ENCODE measurements at places on chromosomes 5 and 9. TPM values are rescaled to one million over a fixed set of nuclear protein-coding genes. Genes with fewer than 3 reads are reported as not detected.

Gene MLANA
- not detected for total RNA-seq

DNA sequence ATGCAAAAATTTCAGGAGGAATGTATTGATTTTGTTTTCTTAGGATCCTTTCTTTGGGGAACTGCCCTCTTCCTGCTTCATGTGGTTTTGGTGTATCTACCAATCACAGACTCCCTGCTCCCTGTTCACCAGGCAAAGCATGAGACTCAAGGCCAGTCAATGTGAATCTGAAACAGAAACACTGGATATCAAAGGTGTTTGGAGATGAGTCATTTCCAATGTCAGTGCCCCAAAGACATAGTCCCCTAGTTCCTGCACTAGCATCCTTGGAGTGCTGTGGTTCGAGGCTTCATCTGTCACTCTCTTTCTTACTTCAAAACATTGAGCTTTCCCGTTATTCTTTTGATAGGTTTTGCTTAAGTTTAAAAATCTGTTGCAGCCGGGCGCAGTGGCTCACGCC is 8.1 kb downstream of the PPP3R2 start:
- H3K27ac ChIP-seq, result no peak overlapping the region
- no peaks in the 10 kb centered on the region for H3K27me3 ChIP-seq
- no peaks in the 10 kb centered on the region for H3K4me1 ChIP-seq
- DNase-seq, result no peak
- H3K4me3 ChIP-seq, result no peak overlapping the region
- no peaks in the 10 kb centered on the region for H3K36me3 ChIP-seq

GRCh38 chr5:2797981-2798380 is 46.5 kb upstream of the IRX2 start:
- no peaks in the 10 kb centered on the region for H3K27me3 ChIP-seq
- H3K4me1 ChIP-seq, result no peaks in the 10 kb centered on the region
- H3K27ac ChIP-seq, result no peak overlapping the region
- no peaks in the 10 kb centered on the region for H3K36me3 ChIP-seq

Gene HK3
- 0.55 TPM for total RNA-seq

DNA sequence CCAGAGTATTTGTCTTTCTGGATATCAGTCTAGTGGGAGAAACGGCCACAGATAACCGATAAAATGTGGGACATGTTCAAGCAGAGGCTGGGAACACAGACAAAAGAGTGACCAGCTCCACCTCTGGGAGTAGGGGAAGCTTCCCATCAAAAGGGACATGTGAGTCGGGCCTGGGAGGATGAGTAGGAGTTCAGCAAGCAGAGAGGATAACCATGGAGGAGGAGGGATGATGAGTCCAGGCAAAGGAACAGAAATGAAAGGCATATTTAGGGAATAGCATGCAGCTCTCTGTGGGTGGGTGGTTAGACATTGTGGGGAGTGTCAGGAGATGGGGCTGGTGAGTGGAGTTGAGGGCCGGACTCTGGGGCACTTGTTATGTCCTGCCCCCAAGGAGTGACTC is 61.5 kb downstream of the ERGIC1 start:
- H3K4me3 ChIP-seq, result no peak overlapping the region
- no peak overlapping the region for H3K27ac ChIP-seq
- H3K36me3 ChIP-seq, result peaks cover 63% of the 10 kb centered on the region
- H3K4me1 ChIP-seq, result no peaks in the 10 kb centered on the region
- no peaks in the 10 kb centered on the region for H3K27me3 ChIP-seq
- no peak for DNase-seq

GRCh38 chr5:51395245-51395644 is 12.0 kb downstream of the ISL1 start:
- H3K4me3 ChIP-seq, result no peak overlapping the region
- no peaks in the 10 kb centered on the region for H3K4me1 ChIP-seq
- no peak overlapping the region for H3K27ac ChIP-seq
- no peaks in the 10 kb centered on the region for H3K36me3 ChIP-seq
- peaks cover 61% of the 10 kb centered on the region for H3K27me3 ChIP-seq

DNA sequence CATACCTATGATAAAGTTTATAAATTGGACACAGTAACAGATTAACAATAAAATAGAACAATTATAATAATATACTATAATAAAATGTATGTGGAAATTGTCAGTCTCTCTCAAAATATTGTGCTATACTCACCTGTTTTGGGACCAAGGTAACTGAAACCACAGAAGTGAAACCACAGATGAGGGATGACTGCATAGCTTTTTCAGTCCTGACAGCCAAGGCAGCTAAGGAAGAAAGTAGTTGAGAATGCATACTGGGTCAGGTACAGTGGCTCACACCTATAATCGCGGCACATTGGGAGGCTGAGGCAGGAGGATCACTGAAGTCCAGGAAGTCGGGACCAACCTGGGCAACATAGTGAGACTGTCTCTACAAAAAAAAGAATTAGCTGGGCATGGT is 8.9 kb downstream of the SRP19 start:
- peaks cover 2% of the 10 kb centered on the region for H3K4me1 ChIP-seq
- no peak overlapping the region for H3K27ac ChIP-seq
- no peak overlapping the region for H3K4me3 ChIP-seq
- H3K36me3 ChIP-seq, result peaks cover 65% of the 10 kb centered on the region
- H3K27me3 ChIP-seq, result no peaks in the 10 kb centered on the region

DNA sequence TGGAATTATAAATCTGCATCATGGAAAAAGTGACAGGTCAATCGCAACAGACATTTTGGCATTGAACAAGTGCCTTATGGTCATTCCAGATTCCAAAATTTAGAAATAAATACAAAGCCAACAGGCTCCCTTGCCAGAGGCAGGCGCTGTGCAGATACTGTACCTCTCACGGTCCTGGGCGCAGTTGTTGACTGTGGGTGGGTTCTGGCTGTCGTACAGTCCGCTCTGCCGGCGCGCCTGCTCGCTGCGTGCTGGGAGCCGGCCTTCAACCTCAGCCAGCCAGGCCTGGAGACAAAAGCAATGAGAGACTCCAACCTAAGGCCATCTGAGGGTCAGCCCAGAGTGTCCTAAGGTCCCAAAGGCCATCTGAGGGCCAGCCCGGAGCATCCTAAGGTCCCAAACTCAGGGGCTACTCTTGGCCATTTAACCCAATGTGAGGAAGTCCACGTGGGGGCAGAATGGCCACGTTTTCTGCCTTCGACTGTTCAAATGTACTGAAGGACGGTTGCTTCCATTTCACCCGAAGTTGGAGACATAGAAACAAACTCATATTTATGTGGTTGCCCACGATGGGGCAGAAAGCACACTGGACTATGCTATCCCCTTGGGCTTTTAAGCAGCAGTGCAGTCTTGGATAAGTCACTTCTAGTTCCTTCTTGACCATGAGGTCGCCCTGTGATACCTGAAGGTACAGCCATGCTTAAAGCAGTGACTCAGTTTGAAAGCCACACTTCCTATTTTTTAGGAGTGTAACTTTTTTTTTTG is 65.2 kb downstream of the USP20 start:
- H3K27me3 ChIP-seq, result no peaks in the 10 kb centered on the region
- DNase-seq, result peak; percentile 17
- H3K4me3 ChIP-seq, result peak overlapping the region; percentile 52
- H3K36me3 ChIP-seq, result peaks cover 93% of the 10 kb centered on the region
- peak overlapping the region; percentile 82 for H3K27ac ChIP-seq

Gene CTSV
- not detected for total RNA-seq

GRCh38 chr5:157519579-157520253 is 55.9 kb downstream of the ADAM19 start:
- H3K27ac ChIP-seq, result peak overlapping the region; percentile 93
- peaks cover 89% of the 10 kb centered on the region for H3K4me1 ChIP-seq
- peak overlapping the region; percentile 51 for H3K4me3 ChIP-seq
- no peaks in the 10 kb centered on the region for H3K27me3 ChIP-seq
- DNase-seq, result no peak

- DNase-seq, result no peak
- H3K27ac ChIP-seq, result no peak overlapping the region
- H3K27me3 ChIP-seq, result no peaks in the 10 kb centered on the region
- H3K4me3 ChIP-seq, result no peak overlapping the region
- H3K4me1 ChIP-seq, result peaks cover 13% of the 10 kb centered on the region
- peaks cover 90% of the 10 kb centered on the region for H3K36me3 ChIP-seq
Observed at GRCh38 chr9:5760338-5760737, 72.6 kb downstream of the ERMP1 start.

Gene MEF2C
- total RNA-seq, result 359 TPM

Gene PCDHB11
- not detected for total RNA-seq

- H3K36me3 ChIP-seq, result peaks cover 2% of the 10 kb centered on the region
- H3K4me3 ChIP-seq, result peak overlapping the region; percentile 84
- H3K4me1 ChIP-seq, result peaks cover 52% of the 10 kb centered on the region
Observed at GRCh38 chr5:176542596-176543427, 5.6 kb upstream of the RNF44 start.

Gene TRPM6
- not detected for total RNA-seq

DNA sequence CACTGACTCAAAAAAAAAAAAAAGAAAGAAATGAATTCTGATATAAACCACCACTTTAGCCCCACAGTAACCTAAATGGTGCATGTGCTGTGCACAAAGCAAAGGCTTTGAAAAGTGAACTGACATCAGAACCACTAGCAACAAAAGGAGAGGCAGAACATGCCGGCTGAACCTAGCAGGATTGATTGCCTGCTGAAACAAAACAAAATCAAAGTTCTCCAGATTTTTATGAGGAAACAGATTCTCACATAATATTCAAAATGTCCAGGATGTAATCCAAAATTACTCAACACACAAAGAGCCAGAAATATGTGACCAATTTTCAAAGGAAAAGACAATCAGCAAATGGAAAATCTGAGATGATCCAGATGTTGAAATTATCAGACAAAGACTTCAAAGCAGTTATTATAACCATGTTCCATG is 37.9 kb downstream of the UBTD2 start:
- peaks cover 19% of the 10 kb centered on the region for H3K36me3 ChIP-seq
- no peak overlapping the region for H3K27ac ChIP-seq
- H3K4me3 ChIP-seq, result no peak overlapping the region
- peaks cover 2% of the 10 kb centered on the region for H3K4me1 ChIP-seq
- H3K27me3 ChIP-seq, result no peaks in the 10 kb centered on the region

GRCh38 chr5:124604419-124604818 is 142.0 kb downstream of the ZNF608 start:
- no peaks in the 10 kb centered on the region for H3K27me3 ChIP-seq
- H3K4me3 ChIP-seq, result no peak overlapping the region
- H3K27ac ChIP-seq, result no peak overlapping the region
- H3K36me3 ChIP-seq, result no peaks in the 10 kb centered on the region
- H3K4me1 ChIP-seq, result peaks cover 28% of the 10 kb centered on the region

- H3K4me3 ChIP-seq, result no peak overlapping the region
- H3K27ac ChIP-seq, result no peak overlapping the region
- H3K36me3 ChIP-seq, result no peaks in the 10 kb centered on the region
- H3K4me1 ChIP-seq, result no peaks in the 10 kb centered on the region
- DNase-seq, result no peak
Observed at GRCh38 chr5:36344899-36345298, 43.2 kb upstream of the RANBP3L start.

GRCh38 chr9:2655411-2655901 is 33.9 kb downstream of the VLDLR start:
- DNase-seq, result no peak
- no peaks in the 10 kb centered on the region for H3K36me3 ChIP-seq
- H3K27ac ChIP-seq, result no peak overlapping the region

GRCh38 chr5:3584724-3585531 is 10.7 kb upstream of the IRX1 start:
- no peak overlapping the region for H3K4me3 ChIP-seq
- no peaks in the 10 kb centered on the region for H3K36me3 ChIP-seq
- H3K27me3 ChIP-seq, result peaks cover 19% of the 10 kb centered on the region
- DNase-seq, result no peak
- no peak overlapping the region for H3K27ac ChIP-seq
- H3K4me1 ChIP-seq, result no peaks in the 10 kb centered on the region

GRCh38 chr5:167051402-167051768 is 1240.1 kb upstream of the WWC1 start:
- DNase-seq, result no peak
- H3K36me3 ChIP-seq, result no peaks in the 10 kb centered on the region
- H3K4me1 ChIP-seq, result no peaks in the 10 kb centered on the region
- no peaks in the 10 kb centered on the region for H3K27me3 ChIP-seq

Data from activated B cell treated with CpG ODN at 0.5 μM for 24 hours (primary cell).